ENCODE measurements at places on chromosomes 1 and 21.

DNA sequence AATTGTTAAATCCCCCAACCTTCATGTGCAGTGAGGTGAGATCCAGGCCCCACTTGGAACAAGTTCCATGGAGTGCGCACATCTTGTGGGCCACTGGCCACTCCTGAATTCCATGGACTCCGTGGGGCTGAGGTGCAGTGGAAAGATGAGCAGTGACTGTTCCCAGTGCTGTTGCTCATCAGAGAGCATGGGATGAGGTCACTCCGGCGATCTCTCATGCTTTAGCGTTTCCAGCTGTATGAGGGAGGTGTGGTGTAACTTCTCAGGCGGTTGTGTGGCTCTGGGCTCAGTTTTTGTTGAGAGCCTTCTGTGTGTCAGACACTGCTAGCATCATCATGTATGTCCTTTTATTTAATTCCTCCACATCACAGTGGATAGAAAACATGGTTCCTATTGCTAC lies 96.2 kb downstream of the GALNT2 start:
- DNase-seq, result no peak

DNA sequence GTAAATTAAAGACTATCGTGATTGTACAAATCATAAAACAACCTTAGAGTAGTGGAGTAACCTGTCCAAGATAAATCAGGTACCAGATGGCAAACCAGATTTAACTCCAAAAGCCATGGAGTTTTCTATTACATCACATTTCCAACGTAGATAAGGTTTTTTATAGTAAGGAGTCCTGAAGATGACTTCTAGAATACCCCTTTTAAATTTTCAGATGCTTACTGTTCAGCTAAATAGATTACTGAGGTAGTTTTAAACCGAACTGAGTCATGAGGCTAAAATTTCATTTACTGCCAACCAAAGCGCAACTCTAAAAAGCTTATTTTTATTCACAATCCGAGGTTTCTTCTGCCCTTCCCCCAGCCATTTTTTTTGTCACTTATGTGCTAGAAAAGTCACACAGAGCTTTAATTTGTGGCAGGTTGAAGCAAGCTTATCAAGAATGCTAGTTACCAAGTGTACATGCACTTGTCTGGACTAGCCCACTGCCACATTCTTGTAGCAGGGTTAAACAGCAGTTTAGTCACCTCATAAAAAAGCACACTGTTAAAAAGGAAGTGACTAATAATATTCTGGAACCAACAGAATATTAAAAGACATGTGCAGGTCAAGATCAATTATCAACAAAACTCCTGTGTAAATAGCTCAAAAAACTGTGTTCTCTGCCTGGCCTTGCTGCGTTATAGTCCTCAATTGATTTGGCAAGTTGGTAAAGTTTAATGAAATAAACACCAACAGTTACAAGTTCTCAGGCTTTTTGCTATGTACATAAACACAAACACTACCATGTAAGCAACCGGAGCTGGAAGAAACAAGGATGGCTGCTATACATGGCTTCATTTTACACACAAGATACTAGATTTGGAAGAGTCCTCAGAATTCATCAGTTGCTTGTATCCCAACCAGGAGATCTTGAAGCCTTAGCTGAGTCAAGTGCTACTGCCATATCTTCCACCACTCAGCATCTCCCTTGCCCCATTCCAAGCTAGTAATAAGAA lies 180.3 kb upstream of the DMRTA2 start:
- DNase-seq, result no peak

DNA sequence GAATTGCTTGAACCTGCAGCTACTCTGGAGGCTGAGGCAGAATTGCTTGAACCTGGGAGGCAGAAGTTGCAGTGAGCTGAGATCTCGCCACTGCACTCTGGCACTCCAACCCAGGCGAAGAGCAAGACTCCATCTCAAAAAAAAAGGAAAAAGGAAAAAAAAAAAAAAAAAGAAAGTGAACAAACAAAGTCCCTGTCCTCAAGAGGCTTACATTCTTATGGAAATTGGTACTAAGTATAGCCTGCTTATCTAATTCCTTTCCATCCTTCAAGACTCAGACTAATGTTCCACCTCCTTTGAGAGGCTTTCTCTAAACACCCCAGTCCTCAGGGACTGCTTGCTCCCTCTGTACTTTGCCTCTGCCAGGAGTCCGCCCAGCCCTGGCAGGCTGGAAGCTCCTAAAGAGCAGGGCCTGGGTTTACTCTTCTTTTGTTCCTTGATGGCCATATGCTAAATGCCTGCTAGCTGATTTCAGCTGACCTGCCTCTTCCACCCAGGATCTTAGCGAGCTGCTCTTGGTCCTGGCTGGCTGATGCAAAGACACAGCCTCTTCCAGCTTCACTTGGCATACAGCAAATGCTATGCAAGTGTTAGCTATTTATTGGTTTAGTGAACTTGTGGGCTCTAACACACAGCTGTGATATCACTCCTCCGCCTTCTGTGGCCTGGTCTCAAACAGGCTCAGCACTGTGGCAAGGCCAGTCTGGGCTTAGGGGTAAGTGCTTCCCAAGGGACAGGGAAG lies 9.8 kb downstream of the SLC9A1 start:
- no peak for DNase-seq

- no peak for DNase-seq
Observed at GRCh38 chr1:9868244-9868590, 41.9 kb downstream of the CTNNBIP1 start.

GRCh38 chr1:192378276-192378675 lies 61.5 kb downstream of the RGS21 start:
- no peak for DNase-seq

GRCh38 chr1:73801912-73802429 lies 396.0 kb downstream of the LRRIQ3 start:
- no peak for DNase-seq

DNA sequence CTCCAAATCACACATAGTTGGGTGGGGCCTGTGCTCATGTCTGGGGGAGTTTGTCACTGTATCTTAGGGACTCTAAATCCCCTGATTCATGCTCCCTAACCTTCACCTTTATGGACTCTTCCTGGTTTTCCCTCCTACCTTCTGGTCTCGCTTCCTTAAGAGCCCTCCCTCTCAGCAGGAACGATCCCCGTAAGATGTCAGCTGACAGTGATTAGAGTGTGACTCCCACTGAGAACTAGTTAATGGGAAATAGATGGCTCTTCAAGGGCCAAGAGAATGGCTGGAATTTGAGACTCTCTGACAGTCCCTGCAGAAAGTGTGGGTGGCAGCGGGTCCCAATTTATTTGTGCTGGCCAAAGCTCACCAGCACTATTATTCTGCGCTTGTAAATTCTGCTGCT lies 22.0 kb downstream of the LYPD8 start:
- DNase-seq, result no peak

DNA sequence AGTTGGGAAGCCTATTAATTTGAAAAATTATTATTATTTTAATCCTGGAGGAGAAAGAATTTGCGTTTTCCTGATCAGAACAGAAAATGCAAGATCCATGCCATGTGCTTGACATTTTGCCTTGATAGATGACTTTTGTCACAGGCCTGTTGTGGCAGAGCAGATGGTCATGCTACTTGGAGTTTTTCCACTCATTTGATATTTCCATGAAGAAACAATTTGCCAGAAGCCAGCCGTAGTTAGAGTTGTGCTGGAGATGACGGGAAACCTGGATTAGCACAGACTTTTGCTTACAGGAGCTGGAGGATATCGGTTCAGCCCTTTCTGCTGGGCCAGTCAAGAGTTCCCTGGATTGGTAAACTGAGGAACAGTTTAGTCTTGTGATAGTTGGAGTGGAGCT lies 3.2 kb downstream of the RCAN3 start:
- no peak for DNase-seq

DNA sequence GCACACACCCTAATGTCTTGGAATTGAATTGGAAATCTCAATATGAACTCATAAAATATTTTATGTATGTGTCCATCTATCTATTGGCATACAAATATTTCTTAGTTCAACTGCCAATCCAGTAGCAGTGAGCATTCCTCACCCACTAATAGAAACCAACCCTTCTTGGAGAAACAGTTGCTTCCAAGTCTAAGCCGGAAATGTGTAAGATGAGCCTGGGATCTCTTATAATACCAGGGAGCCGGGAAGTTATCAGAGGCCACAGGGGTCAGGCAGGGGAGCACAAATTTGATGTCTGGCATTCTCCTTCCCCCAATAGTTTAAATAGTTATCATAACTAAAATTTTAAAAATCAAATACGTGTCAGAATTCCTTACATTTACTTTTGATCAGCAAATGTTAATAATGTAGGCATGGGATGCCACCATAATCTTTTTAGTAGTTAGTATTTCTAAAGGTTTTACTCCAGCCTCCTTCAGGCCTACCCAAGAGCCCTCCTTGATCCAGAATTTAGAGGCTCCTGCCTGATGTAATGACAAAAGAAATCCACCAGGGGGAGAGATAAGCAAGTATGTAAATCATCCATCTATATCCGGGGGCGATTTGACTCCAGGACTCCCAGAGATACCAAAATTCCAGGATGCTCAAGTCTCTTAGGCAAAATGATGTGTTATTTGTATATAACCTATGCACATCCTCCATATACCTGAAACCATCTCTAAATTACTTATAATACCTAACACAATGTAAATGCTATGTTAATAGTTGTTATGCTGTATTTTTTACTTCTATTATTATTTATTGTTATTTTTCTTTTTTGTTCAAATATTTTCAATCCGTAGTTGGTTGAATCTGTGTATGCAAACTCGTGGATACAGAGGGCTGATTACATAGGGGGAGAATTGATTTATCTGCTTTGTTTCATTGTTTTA lies 218.7 kb upstream of the COA6 start:
- no peak for DNase-seq
